ENCODE measurements at places on chromosomes 13 and 19.

GRCh38 chr19:51508059-51508733 is 6.6 kb upstream of the SIGLEC12 start:
- no peak for DNase-seq

GRCh38 chr19:19758164-19758563 is 25.3 kb upstream of the ZNF14 start:
- DNase-seq: no peak

DNA sequence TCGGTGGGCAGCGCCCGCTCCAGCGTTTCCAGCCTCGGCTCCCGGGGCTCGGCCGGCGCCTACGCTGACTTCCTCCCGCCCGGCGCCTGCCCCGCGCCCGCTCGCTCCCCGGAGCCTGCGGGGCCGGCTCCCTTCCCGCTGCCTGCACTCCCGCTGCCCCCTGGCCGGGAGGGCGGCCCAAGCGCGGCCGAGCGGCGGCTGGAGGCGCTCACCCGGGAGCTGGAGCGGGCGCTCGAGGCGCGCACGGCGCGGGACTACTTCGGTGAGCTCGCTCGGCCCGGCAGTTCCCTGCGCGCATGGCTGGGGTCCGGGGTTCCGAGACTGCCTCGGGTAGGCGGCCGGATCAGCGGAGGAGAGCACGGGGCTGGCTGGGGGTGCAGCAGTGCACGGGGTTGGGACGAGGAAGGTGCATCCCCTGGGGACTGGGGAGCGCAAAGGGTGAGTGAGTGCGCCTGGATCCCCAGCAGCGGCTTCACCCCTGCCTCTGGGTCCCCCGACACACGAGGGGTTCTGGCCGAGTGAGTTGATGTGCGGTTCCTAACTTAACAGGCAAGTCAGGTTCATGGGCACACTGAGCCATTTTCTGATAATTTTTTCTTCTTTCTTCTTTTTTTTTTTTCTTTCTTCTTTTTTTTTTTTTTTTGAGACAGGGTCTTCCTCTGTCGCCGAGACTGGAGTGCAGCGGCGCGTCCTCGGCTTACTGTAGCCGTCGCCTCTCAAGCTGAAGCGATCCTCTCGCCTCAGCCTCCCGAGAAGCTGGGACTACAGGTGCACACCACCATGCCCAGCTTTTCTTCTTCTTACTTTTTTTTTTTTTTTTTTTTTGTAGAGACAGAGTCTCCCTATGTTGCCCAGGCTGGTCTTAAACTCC is 1.1 kb downstream of the WTIP start:
- no peak for DNase-seq

- DNase-seq: peak; percentile 3
These were observed 105.0 kb downstream of the MBNL2 start for GRCh38 chr13:97327086-97327485.

DNA sequence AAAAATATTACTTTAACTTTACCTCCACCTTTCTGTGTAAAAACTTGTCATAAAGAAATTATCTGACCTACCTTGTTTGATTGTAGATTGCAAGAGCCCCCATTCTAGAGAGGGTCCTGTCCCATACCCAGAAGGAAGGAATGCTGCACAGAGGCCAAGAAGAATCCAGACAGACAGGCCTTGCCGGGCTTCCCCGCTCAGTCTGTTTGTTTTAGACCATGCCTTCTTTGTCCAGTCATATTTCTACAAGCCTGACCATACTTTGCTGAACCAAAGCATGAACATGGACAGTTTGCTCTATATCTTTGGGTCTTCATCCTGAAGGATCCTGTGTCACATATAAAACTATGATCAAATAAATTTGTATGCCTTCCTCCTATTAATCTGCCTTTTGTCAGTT is 95.8 kb upstream of the MYCBP2 start:
- no peak for DNase-seq

DNA sequence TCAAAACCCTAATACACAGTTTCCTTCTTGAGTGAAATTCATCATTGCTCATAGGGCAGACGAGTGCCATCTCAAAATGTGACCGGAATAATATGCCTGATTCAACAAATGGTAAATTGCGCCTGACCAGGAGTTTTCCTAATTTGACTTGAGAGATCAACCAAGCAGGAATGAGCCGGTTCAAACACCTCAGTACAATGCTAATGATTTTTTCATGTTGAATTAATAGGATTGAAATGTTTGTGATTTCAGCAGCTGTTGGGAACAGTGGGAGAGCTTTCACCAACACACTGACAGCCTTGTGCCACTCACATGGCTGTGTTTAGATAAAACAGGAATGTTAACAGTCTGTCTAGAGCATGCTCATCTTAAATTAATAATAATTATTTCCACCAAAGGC is 484.8 kb downstream of the PCDH9 start:
- DNase-seq: no peak

GRCh38 chr19:19410553-19411550 is 5.4 kb downstream of the GATAD2A start:
- no peak for DNase-seq

DNA sequence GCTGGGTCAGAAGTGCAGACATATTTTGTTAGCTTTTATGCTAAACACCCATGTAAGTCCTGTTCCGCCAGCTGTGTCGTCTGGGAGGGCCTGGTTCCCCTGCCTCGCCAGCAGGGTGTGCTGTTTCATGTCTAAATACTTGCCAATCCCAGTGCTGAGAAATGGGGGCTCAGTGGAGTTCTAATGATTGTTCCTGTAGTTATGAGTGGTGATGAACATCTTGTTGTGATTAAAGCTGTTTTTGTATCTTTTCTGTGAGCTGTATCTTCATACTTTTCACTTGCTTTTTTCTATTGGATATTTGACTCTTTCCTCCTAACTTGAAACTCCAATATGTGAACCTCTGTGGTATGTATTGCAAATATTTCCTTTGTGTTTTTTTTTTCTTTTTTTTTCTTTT is 32.7 kb downstream of the KDM4B start:
- peak; percentile 63 for DNase-seq

GRCh38 chr19:31372246-31372781 is 23.1 kb upstream of the TSHZ3 start:
- DNase-seq: no peak

DNA sequence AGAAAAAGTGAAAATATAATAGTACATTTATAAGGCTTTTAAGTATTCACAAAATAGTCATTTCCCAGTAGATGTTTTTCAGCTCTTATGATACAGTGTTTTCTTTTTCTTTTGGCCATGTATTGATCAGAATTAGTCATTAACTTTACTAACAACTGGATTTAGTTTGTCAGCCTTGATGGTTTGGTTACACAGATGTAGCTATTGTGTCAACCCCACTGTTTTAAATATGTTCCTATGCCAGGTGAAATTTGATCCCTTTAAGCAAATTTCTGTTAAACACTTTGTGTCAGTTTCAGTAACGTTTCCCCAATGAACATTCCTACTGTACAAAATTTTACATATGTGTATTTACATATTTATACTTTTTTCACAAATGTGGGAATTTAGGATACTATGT is 261.5 kb upstream of the STARD13 start:
- no peak for DNase-seq

GRCh38 chr13:69423844-69424243 is 683.8 kb upstream of the ATXN8OS start:
- no peak for DNase-seq

DNA sequence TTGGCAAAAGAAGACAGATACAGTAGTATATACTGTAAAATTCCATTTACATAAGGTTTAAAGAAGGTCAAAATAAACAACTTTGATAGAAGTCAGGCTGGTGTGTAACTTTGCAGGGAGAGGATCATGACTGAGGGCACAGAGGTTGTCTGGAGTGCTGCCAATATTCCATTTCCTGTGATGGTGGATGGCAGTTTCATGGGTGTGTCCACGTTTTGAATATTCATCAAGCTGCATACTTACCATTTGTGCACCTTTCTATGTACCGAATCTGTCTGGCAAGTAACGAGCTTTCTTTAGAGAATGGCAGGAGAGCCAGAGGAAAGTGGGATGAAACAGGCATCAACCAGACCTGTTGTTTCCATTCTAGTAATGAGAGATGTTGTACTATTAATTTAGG is 420.5 kb upstream of the HTR2A start:
- no peak for DNase-seq

DNA sequence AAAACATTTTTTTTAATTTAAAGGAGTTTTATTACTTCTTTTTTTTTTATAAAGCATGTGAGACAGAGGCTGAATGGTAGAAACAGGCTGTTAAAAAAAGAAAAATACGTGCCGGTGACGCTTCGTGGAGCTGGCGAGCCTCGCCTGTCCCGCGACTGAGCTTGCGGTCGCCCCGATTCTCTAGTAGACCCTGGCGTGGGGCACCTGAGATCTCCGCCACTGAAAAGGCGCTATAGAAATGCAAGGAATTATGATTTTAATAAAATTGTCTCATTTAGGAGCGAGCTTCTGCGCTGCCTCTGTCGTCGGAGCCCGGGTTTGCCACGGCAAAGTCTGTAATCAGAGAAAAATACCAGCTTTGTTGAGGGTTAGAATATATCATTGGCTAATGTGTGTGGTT is 18.4 kb downstream of the NFIX start:
- DNase-seq: peak; percentile 26

DNA sequence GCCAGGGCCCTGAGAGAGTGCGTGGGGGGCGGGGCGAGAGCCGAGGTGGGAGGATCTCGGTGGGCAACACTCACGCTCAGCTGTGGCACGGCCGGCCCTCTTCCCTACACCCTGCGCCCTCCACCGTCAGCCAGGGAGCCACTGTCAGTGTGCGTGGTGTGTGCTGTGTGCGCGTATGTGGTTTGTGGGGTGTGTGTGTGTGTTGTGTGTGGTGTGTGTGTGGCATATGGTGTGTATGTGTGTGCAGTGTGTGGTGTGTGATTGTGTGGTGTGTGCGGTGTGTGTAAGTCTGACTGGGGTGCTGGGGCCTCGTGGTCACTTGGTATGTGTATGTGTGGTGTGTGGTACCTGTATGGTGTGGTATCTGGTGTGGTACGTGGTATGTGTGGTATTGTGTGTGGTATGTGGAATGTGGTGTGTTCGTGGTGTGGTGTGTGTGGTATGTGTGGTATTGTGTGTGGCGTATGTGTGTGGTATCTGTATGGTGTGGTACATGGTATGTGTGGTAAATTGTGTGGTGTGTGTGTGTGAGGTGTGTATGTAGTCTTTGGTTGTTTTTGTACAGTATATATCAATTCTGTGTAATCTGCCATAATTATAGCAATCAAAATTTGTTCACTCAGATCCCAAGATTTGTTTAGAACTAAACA is 5.1 kb downstream of the GRK1 start:
- DNase-seq: no peak

GRCh38 chr13:45349438-45349837 is 8.5 kb upstream of the TPT1 start:
- DNase-seq: no peak

- DNase-seq: no peak
These were observed 156.4 kb downstream of the MYO16 start for GRCh38 chr13:108785844-108786243.

DNA sequence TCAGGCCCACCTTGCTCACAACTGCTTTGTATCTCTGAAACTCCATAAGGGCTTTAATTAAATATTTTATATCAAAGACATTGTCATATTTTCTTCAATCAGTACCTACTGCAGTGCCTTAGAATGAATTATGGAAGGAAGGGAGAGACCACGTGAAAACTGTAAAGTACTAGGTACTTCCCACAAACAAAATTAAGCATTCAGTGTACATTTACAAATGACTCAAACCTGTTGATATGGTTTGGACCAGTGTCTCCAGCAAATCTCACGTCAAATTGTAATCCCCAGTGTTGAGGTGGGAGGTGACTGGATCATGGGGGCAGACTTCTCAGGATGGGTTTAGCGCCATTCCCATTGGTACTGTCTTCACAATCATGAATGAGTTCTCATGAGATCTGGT is 23.2 kb downstream of the KCTD12 start:
- no peak for DNase-seq

DNA sequence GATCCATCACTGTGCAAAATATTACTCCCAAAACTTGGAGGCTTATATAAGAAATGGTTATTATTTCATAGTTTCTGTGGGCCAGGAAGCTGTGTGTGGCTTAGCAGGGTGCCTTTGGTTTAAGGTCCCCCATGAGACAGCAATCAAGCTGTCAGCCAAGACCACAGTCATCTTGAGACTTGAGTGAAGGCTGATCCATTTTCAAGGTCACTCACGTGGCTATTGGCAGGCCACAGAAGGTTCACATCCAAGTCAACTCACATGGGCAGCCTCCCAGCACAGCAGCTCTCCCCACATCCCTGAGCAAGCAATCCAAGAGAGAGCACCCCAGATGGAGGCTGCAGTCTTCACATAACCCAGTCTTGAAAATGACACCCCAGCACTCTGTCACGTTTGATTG is 537.4 kb downstream of the MYO16 start:
- no peak for DNase-seq

- DNase-seq: no peak
These were observed 3.7 kb downstream of the FTL start for GRCh38 chr19:48968813-48969218.

DNA sequence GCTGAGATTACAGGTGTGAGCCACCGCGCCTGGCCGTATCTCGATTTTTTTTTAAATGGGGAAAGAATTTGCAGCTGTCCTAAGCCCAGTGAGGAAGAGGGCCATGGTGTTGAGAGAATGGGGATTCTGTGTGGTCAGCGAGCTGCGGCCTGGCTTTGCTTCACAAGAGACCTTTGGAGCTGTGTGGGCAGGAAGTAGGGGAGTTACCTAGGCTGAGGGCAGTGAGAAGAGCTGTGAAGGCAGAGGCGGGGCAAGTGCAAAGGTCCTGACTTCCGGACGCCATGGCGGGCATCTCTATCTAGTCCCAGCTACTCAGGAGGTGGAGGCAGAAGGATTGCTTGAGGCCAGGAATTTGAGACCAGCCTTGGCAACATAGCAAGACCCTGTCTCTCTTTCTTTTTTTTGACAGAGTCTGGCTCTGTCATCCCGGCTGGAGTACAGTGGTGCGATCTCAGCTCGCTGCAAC is 4.9 kb downstream of the AP2A1 start:
- DNase-seq: no peak

- no peak for DNase-seq
These were observed 94.9 kb downstream of the FAM216B start for GRCh38 chr13:42876270-42876714.

DNA sequence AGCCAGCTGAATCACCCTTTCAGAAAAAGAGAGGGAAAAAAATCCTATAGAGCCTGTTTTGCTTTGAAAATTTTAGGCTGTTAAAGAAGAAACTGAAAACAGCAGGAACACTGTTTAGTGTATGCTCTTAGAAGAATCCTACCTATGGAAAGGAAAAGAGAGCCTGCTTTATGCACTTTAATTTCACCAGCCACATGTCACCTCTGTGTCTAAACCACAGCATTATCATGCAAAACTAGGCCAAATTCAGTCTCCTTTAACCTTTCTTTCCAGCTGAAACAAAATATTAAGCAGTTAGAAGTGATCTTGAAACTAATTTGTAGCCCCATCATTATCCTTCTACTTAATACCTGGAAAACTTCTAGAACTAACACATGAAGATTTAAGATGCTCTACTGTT is 97.2 kb upstream of the MAB21L1 start:
- DNase-seq: no peak

- DNase-seq: no peak
These were observed 12.8 kb downstream of the SHC2 start for GRCh38 chr19:447816-448560.

- peak; percentile 85 for DNase-seq
These were observed 1.4 kb upstream of the BCL3 start for GRCh38 chr19:44746946-44747738.

GRCh38 chr19:35004517-35005255 is 4.6 kb downstream of the GRAMD1A start:
- DNase-seq: no peak

Data from KBM-7 (cell line).